ENCODE measurements at places on chromosomes 3 and 15. TPM values are rescaled to one million over a fixed set of nuclear protein-coding genes. Genes with fewer than 3 reads are reported as not detected.

PLA2G4E gene
- not detected for polyA plus RNA-seq

PPP2R3A gene
- 0.09 TPM for polyA plus RNA-seq

GOLGA8M gene
- 0.28 TPM for polyA plus RNA-seq

DNA sequence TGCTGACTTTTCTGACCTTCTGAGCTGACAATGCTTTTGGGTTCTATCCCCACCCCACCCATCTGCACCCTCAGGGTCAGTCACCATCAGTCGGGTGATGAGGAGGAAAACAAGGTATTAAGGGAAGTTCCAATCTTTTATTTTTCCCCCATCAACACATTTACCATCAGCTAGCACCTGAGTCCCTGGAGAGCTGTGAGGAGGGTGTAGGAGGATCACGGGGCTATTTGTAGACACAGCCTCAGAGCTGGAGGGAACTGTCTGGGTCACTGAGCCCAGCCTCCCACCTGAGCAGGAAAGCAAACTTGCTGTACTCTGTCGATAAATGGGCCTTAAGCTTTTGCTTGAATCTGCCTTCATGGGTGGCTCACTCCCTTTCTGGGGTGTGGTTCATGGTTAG is 24.8 kb upstream of the ZFAND6 start:
- H3K27me3 ChIP-seq: no peaks in the 10 kb centered on the region
- no peak overlapping the region for H3K27ac ChIP-seq
- no peak overlapping the region for H3K4me3 ChIP-seq
- H3K36me3 ChIP-seq: no peaks in the 10 kb centered on the region

DNA sequence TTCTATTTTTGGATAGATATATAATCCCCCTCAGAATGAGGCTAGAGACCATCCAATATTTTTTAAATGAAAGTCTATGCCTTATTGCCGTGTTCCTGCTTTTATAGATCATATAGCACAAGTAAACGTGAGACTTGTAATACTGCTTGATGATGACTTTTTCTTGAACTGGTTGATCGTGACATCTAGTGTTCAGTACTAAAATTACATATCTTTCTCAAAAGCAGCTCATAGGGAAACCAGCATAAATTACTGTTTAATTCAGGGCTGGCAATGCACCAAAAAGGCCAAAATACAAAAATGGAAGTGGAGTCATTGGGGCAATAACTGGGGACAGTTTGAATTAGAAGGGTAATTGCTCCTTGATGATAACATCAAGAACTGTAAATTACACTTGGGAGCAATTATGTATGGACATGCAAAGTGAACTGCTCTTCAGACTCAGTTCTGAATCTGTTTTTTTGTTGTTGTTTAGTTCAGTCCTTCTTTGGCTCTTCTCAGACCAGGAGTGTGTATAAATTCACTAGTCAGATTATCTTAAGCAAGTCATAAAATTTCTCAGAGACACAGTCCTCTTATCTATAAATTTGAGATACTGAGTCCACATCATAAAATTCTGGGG is 325.3 kb downstream of the THSD4 start:
- H3K36me3 ChIP-seq: no peaks in the 10 kb centered on the region
- H3K4me3 ChIP-seq: no peak overlapping the region
- peak; percentile 19 for DNase-seq
- H3K4me1 ChIP-seq: no peaks in the 10 kb centered on the region
- no peak overlapping the region for H3K27ac ChIP-seq
- H3K27me3 ChIP-seq: peaks cover 7% of the 10 kb centered on the region

DNA sequence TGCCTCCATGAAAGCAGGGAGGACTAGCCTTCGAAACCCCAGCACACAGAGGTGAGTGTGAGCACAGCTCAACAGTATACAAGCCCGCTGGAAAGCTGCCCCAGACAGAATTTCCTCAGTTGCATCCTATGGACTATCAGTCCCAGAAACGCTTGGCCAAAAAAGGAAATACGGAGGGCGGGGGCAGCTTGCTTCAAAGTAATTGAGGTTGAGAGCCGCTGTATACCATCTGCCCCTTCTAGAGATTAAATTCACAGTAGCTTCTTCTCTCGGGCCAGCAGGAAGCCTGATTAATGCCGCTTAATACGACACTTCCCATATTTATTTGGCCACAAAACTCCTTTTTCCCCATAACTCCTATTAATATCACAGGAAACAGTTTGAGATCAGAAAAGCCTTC is 88.7 kb downstream of the LIPC start:
- no peak for DNase-seq
- peaks cover 28% of the 10 kb centered on the region for H3K4me1 ChIP-seq
- no peak overlapping the region for H3K4me3 ChIP-seq
- peaks cover 2% of the 10 kb centered on the region for H3K27me3 ChIP-seq

DNA sequence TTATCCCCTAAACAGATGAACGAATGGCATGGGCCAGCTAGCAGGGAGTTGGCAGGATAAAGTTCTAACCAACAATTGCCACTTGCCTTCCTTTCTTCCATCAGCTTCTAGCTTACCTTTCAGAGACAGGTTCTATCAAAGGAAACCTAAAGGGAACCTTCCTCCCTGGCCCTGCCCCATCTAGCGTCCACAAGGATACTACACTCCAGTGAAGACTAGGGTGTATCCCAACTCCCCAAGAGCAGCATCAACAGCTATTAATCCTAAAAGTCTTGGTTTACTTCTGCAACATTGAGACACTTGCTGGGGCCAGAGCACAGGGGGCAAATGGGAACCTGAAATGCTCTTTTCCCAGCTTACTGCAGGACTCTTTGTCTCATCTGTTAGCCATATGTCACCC is 37.0 kb upstream of the TMC3 start:
- no peaks in the 10 kb centered on the region for H3K27me3 ChIP-seq
- no peak for DNase-seq
- no peak overlapping the region for H3K4me3 ChIP-seq

GRCh38 chr3:79012946-79013362 is 754.8 kb downstream of the ROBO1 start:
- no peak for DNase-seq
- H3K4me3 ChIP-seq: no peak overlapping the region
- no peaks in the 10 kb centered on the region for H3K4me1 ChIP-seq
- no peaks in the 10 kb centered on the region for H3K27me3 ChIP-seq
- H3K36me3 ChIP-seq: no peaks in the 10 kb centered on the region

DNA sequence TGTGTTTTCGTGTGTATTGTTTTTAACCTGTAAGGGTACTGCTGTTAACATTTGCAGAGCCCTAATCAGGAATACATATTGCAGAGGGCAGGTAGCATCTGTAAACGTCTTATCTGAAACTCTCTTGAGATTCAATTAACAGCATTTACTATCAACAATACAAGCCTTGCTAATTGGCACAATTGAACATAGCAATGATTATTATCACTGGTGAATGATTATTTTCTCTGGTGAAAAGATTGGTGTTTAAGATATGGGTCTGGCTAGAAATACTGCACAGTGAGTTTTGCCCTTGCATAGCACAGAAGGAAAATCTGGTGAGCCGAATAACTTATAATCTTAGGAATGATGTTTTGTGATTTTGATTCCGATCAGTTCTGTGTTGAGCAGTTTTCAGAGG is 5.9 kb upstream of the CNTN4 start:
- H3K36me3 ChIP-seq: no peaks in the 10 kb centered on the region
- H3K4me3 ChIP-seq: no peak overlapping the region

DNA sequence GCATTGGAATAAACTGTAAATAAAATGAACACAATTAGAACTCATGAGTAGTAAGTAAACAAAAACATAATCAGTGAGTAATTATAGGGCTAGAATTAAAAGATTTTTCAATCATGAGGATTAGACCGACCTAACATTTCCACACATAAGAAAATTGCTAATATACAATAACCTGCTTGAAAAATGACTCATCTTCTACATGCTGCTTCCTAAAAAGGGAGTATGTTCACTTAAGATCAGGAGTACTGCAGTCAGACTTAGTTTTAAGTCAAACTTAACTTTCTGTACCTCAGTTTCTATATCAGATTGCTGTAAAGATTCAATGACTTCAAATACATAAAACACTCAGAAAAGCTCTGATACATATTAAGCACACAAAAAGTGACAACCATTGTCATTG is 22.6 kb upstream of the NEK10 start:
- peaks cover 44% of the 10 kb centered on the region for H3K36me3 ChIP-seq
- H3K4me1 ChIP-seq: no peaks in the 10 kb centered on the region
- H3K4me3 ChIP-seq: no peak overlapping the region
- no peak for DNase-seq
- no peaks in the 10 kb centered on the region for H3K27me3 ChIP-seq

All from B cell (primary cell).